ENCODE measurements at places on chromosomes 5 and 9. TPM values are rescaled to one million over a fixed set of nuclear protein-coding genes. Genes with fewer than 3 reads are reported as not detected.

DNA sequence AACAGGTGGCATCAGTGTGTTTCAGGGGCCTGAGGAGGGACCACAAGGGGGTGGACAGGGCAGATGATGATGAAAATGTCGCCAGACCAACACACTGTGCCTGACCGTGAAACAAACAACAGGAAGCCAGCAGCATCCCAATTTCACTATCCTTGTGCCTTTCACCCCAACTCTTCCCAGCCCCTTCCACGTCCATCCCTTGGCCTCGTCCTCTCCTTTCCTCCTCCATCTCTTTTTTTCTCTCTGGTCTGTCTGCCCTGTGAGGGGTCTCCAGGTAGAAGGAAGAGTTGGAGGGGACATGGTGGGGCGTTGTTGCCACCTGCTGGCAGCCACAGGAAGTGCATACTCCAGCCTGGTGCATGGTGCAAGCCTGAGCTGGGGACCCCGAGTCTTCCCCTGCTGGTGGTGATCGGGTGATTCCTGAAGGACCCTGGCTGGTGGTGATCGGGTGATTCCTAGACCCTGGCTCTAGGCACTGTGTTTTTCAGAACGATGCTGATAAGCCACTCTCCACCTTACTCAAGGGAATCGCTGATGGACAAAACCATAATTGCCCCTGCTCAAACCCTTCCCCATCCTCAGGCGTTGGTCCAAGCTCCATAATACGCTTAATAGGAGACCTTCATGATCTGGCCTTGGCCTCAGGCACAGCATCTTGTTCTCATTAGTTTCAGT, 21.7 kb upstream of the NSD1 start:
- no peak overlapping the region for H3K27ac ChIP-seq
- peak; percentile 93 for DNase-seq
- H3K4me3 ChIP-seq = no peak overlapping the region

DNA sequence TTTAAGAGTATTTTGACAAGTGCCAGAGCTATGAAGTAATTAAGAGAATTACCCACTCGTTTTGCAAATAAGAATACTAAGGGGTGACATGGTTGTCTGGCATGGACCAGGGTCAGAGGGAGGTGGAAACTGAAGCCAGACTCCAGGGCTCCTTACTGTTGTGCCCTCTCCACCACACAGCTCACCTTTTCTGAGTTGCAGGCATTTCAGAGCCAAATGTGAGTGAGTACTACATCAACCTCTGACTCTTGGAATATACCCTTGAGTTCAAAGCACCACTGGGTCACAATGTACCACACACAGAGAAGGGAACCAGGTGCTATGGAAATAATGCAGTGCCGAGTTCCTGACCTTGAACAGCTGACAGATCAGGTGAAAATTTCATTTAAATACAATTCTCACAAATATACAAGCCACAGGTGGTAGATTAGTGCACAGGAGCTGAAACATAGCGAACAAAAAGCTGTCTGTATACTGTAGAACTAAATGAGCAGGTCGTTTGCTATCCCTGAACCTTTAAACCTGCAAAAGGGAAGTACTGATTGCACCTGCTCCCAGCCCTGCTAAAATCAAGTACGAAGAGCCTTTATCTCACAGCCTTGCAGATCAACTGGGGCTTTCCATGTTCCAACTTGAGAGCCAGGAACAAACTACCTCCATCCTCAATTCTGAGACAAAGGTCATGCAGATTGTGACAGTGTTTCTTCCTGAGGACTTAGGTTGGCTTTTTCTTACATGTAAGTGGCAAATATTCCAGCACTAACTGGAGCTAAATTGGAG, 57.0 kb downstream of the GOLM1 start:
- H3K27ac ChIP-seq = no peak overlapping the region
- H3K4me3 ChIP-seq = no peak overlapping the region
- peaks cover 15% of the 10 kb centered on the region for H3K4me1 ChIP-seq

DNA sequence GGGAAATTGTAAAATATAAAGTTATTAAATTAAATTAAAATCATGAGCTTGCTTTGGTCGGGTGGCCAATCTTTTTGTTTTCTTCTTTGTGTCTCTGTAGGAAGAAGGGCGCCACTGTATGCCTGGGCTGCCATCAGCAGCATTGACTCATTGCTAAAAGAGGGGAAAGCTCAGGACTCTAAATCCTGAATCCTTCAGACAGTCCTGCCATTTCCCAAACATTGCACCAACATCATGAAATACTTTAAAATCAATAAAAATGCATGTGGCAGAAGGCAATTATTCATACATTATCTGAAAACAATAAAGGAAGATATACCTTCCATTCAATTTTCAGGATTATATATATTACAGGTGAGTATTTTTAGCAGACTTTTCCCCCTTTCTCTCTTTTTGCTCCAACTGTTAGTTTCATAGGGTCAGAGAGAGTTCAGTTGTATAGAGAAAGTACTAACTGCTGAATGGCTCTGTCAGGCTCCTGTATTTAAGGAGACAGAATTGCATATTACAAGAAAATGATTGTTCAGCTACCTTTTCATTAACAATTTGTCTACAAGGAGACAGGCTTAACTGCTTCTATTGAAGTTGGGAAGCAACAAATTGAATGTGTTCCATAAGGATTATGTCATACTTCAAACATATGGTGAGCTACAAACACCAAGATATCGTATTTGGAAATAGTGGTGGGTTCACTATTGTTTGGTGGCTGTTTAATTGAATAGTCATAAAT, 95.7 kb downstream of the ATPSCKMT start:
- H3K27me3 ChIP-seq = no peaks in the 10 kb centered on the region
- H3K27ac ChIP-seq = no peak overlapping the region
- no peak overlapping the region for H3K4me3 ChIP-seq

GRCh38 chr5:128535251-128535650, 2.8 kb downstream of the FBN2 start:
- H3K36me3 ChIP-seq = peaks cover 10% of the 10 kb centered on the region
- no peak for DNase-seq
- H3K27me3 ChIP-seq = no peaks in the 10 kb centered on the region
- H3K4me3 ChIP-seq = no peak overlapping the region
- peaks cover 3% of the 10 kb centered on the region for H3K4me1 ChIP-seq
- H3K27ac ChIP-seq = no peak overlapping the region

GRCh38 chr5:179258922-179259730, 86.1 kb downstream of the ADAMTS2 start:
- no peaks in the 10 kb centered on the region for H3K36me3 ChIP-seq
- H3K4me1 ChIP-seq = no peaks in the 10 kb centered on the region
- no peak for DNase-seq
- no peak overlapping the region for H3K4me3 ChIP-seq

PCDHB3 gene
- total RNA-seq = 1.3 TPM

SPACA9 gene
- total RNA-seq = 0.59 TPM
